NCI-H345 (cell line): ENCODE measurements at places on chromosomes 7 and 10.

DNA sequence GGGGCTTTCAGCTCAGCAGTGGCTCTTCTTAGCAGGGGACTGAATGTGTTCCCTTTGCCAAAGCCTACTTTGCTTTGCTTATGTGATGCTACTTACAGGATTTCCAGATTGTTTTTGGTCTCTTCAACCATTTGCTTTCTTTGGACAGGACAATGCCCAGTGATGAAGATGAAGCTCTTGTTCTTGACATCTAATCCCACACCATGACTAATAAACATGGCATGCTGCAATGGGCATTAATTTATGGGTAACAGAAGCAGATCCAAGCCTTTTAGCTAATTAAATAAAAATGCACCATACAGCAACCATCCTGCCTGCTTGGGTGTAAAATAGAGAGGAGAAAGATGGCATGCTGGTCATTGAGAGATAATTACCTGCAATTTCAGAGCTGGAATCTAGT, 175.5 kb upstream of the ITGB1 start:
- no peak for DNase-seq

DNA sequence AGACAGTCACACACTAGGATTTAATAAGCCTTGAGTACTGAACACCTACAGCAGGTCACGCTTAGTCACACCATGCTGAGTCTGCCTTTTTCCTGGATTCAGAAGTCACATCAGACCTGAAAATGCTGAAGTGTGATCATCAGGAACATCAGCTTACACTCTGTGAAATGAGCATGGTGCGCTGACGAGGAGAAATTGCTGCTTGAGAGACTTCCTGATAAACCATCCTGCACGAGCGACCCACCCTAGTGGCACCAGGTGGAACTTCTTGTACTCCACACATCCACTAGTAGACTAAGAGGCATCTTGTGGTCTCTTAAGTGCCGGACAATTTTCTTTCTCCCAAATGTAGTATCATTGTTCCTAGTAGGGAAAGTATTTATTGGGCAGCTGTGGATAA, 51.8 kb upstream of the MRLN start:
- no peak for DNase-seq

GRCh38 chr7:50594136-50594535, 28.9 kb upstream of the DDC start:
- no peak for DNase-seq

DNA sequence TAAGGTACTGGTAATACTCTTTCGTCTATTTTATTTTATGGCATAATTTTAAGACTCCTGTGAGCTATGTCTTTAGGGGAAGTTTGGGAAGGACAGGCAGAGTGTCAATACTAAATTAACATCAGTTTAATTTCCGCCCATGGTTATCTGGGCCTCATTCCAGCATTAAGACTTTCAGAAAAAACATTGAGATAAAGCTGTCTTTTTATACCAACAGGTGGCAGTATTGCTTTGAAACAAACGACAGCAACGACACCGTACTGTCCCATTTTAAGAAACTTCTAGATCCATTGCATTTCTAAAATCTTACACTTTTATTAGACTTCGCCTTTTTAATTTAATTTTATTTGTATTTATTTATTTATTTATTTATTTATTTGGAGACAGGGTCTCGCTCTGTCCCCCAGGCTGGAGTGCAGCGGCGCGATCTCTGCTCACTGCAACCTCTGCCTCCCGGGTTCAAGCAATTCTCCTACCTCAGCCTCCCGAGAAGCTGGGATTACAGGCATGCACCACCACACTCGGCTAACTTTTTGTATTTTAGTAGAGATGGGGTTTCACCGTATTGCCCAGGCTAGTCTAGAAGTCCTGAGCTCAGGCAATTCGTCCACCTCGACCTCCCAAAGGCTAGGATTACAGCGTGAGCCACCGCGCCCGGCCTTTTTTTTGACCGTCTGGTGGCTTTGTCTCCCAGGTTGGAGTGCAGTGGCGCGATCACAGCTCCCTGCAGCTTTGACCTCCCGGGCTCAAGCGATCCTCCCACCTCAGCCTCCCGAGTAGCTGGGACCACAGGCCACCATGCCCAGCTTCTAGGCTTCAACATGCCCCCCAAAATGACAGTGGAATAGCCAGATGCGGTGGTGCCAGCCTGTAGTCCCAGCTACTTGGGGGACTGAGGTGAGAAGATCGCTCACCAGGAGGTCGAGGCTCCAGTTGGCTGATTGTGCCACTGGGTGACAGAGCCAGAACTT, 78.7 kb upstream of the C1GALT1 start:
- DNase-seq, result peak; percentile 59

DNA sequence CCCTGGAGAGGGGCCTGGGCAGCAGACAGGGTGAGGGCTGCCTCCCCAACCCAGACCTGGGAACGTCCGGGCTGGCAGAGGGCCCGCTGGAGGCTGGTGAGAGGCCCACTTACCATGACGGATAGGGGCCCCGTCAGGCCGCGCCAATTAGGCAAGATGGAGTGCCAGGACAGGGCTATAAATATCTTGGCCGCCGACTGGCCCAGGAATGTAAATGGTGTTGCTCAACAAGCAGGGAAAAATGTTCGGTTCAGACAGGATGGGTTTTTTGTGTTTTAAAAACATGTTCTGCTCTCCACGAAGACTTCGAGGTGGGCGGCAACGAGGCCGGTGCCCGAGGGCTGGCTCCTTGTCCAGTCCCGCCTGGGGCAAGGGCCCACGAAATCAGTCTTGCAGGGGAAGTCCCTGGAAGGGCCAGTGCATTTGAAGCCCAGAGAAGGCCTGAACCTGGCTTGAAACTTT, 35.8 kb upstream of the ELN start:
- no peak for DNase-seq

- DNase-seq, result no peak
Measured at GRCh38 chr10:56383806-56384205, 22.7 kb upstream of the ZWINT start.

GRCh38 chr7:147276783-147277370, 1160.3 kb downstream of the CNTNAP2 start:
- DNase-seq, result peak; percentile 36
